ENCODE measurements at places on chromosomes 6 and 20. TPM values are rescaled to one million over a fixed set of nuclear protein-coding genes. Genes with fewer than 3 reads are reported as not detected.

PAK5 gene
- total RNA-seq, result 1.8 TPM

SAMD10 gene
- total RNA-seq, result 8.0 TPM

GRCh38 chr6:64985726-64986125 is 721.3 kb downstream of the EYS start:
- no peak overlapping the region for H3K4me3 ChIP-seq
- no peak for DNase-seq
- peaks cover 5% of the 10 kb centered on the region for H3K27me3 ChIP-seq
- no peak overlapping the region for H3K27ac ChIP-seq
- H3K4me1 ChIP-seq, result no peaks in the 10 kb centered on the region
- no peaks in the 10 kb centered on the region for H3K36me3 ChIP-seq

- peaks cover 9% of the 10 kb centered on the region for H3K4me1 ChIP-seq
- no peak overlapping the region for H3K4me3 ChIP-seq
- no peaks in the 10 kb centered on the region for H3K27me3 ChIP-seq
- H3K27ac ChIP-seq, result no peak overlapping the region
- no peak for DNase-seq
- no peaks in the 10 kb centered on the region for H3K36me3 ChIP-seq
Observed at GRCh38 chr6:37021356-37022129, 16.1 kb downstream of the FGD2 start.

DNA sequence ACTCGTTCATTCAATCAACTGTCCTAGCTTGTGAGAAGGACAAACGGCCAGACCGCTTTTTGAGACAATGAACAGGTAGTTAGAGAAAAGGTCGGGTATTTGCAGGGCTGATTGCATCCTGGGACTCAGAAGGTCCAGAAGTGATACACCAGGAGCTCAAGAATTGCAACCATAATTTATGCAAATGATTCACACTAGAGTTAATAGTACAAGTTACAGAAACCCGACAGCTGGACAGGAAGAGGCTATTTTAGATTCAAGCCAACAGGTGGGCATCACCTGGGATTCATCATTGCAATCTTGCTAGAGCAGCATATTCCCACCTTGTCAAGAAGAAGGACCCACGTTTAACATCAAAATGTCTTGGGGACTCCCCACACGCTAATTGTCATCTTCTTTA is 83.5 kb downstream of the TNFAIP3 start:
- DNase-seq, result no peak
- H3K4me1 ChIP-seq, result peaks cover 4% of the 10 kb centered on the region
- no peaks in the 10 kb centered on the region for H3K36me3 ChIP-seq
- H3K27ac ChIP-seq, result no peak overlapping the region
- H3K27me3 ChIP-seq, result no peaks in the 10 kb centered on the region

Data from neural crest cell (in vitro differentiated cells).